ENCODE measurements at places on chromosomes 2 and 18. TPM values are rescaled to one million over a fixed set of nuclear protein-coding genes. Genes with fewer than 3 reads are reported as not detected.
A peak's percentile ranks its signal among the peaks of the same experiment; 100 is the strongest.

The IL1RL2 gene
- 0.44 TPM for total RNA-seq

- no peak overlapping the region for H3K4me3 ChIP-seq
- no peak for DNase-seq
- H3K4me1 ChIP-seq: no peaks in the 10 kb centered on the region
- H3K27me3 ChIP-seq: no peaks in the 10 kb centered on the region
- no peak overlapping the region for H3K27ac ChIP-seq
Observed at GRCh38 chr18:79624356-79625170, 55.0 kb upstream of the CTDP1 start.

DNA sequence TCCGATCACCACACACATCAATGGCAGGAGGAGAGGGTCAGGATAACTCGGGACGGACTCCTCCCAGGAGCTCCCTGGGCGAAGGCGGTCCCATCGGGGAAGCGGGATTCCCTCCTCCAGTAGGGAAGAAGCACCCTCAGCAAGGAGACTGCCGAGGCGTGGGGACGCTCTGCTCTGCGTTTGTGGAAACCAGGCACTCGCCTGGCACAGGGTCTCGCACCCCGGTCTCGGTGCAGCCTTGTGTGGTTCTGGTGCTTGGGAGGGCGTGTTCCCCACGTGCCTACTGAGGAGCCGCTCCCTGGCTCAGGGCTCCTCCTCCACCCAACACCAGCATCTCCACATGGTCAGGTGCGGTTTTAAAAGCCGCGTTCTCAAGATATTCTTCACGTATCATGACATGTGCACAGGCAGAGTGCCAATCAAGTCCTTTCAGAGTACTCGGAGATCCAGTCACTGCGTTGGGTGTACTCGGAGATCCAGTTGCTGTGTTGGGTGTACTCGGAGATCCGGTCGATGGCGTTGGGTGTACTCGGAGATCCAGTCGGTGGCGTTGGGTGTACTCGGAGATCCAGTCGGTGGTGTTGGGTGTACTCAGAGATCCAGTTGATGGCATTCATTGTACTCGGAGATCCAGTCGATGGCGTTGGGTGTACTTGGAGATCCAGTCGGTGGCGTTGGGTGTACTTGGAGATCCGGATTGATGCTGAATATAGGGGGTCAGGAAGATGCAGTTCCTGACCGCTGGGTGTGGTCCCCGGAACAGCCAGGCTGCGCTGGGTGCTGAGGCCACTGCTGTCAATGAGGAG is 117.5 kb downstream of the RTP5 start:
- H3K27ac ChIP-seq: no peak overlapping the region
- DNase-seq: peak; percentile 48
- H3K4me1 ChIP-seq: no peaks in the 10 kb centered on the region
- H3K36me3 ChIP-seq: no peaks in the 10 kb centered on the region
- no peak overlapping the region for H3K4me3 ChIP-seq

DNA sequence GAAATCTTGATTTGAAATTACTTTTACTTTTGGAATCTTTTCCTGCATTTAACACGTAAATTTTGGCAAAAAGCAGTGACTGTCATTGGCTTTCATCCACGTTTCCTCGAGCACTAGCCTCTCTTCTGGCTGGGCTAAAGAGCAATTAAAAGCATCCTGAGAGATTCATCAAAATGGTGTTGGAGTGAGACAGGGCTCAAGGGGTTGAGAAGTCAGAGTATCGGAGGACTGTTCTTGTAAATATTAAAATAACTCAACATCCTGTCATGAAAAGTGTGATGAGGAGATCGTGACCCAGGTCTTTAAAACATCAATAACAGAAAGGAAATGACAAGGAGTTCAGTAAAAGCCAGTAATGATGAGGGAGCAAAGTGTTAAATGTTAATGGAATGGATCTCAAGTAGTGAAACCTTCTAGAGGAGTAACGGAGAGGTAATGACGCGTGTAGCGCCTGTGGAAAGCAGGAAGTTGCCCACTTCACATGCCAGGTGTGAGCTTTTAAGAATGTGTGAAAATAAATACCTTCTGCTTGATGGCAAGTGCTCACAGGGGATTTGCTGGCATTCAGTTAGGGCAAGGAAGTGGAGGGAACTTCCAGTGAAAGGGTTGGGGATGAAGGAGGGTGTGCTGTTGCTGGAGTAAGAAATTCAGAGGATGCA is 754.4 kb downstream of the ADCYAP1 start:
- H3K27me3 ChIP-seq: no peaks in the 10 kb centered on the region
- no peaks in the 10 kb centered on the region for H3K36me3 ChIP-seq
- no peak overlapping the region for H3K4me3 ChIP-seq
- H3K27ac ChIP-seq: no peak overlapping the region
- DNase-seq: peak; percentile 43

DNA sequence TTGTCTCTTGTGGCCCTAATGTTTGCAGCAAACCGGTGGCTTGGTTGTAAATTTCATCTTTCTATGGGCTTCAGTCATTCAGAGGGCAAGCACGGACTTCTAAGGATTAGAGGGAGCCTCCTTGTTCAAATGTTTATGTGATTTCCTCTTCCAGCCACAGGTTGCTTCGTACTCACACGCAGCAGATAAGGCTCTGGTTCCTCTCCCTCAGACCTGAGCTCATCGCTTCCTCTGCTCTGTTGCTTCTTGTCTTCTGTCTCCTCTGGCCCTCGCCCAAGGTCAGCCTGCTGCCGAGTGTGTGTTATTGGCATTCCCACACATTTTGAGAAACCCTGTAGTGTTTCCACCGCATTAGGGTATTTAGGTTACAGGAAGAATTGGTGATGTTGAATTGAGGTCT is 44.0 kb downstream of the MYL12B start:
- H3K4me3 ChIP-seq: no peak overlapping the region
- no peak for DNase-seq
- H3K27ac ChIP-seq: no peak overlapping the region
- no peaks in the 10 kb centered on the region for H3K4me1 ChIP-seq

DNA sequence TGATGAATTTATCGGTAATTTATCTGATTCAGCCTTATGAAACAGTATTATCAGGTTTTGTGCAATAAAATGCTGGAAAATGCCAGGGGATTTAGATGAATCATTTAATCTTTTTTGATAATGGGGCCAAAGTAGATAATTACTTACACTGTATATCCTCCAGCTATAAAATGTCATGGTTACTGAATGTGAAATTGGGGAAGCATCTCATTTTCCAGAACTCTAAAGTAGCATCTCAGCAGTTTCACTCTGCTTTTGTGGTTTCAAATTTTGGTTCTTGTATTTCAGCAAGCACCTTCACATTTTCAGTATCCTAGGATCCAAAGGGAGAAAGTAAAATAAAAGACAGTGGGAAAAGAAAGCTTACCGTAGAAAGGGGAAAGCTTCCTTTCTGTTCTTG is 12.8 kb downstream of the ANKRD62 start:
- no peaks in the 10 kb centered on the region for H3K4me1 ChIP-seq
- H3K27me3 ChIP-seq: peaks cover 28% of the 10 kb centered on the region
- no peaks in the 10 kb centered on the region for H3K36me3 ChIP-seq
- H3K4me3 ChIP-seq: no peak overlapping the region
- no peak for DNase-seq

The PSMA8 gene
- total RNA-seq: not detected

DNA sequence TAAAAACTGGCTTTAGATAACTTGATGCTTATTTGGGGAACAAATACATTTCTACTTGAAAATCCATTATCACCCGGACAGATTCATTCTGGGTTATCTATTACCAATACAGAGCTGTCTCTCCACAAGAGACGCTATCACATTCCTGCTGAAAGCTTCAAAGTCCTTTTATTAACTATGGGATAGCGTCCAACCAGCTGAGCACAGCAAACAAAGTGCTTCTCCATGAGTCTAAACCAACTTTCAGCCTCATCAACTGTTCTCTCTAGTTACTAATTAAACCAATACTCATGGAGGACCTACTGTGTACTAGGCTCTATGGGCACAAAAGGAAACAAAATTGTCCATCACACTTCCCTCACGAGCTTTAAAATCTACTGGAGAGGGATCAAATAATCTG is 132.8 kb downstream of the L3MBTL4 start:
- no peak overlapping the region for H3K4me3 ChIP-seq
- peaks cover 7% of the 10 kb centered on the region for H3K4me1 ChIP-seq
- no peak overlapping the region for H3K27ac ChIP-seq
- no peaks in the 10 kb centered on the region for H3K36me3 ChIP-seq

The TUBA3E gene
- not detected for total RNA-seq

The MARCO gene
- total RNA-seq: not detected

The UPP2 gene
- not detected for total RNA-seq

The G6PC2 gene
- not detected for total RNA-seq

GRCh38 chr2:126885751-126886210 is 12.9 kb upstream of the TEX51 start:
- peaks cover 3% of the 10 kb centered on the region for H3K4me1 ChIP-seq
- H3K27ac ChIP-seq: no peak overlapping the region
- DNase-seq: peak; percentile 66
- H3K27me3 ChIP-seq: no peaks in the 10 kb centered on the region

DNA sequence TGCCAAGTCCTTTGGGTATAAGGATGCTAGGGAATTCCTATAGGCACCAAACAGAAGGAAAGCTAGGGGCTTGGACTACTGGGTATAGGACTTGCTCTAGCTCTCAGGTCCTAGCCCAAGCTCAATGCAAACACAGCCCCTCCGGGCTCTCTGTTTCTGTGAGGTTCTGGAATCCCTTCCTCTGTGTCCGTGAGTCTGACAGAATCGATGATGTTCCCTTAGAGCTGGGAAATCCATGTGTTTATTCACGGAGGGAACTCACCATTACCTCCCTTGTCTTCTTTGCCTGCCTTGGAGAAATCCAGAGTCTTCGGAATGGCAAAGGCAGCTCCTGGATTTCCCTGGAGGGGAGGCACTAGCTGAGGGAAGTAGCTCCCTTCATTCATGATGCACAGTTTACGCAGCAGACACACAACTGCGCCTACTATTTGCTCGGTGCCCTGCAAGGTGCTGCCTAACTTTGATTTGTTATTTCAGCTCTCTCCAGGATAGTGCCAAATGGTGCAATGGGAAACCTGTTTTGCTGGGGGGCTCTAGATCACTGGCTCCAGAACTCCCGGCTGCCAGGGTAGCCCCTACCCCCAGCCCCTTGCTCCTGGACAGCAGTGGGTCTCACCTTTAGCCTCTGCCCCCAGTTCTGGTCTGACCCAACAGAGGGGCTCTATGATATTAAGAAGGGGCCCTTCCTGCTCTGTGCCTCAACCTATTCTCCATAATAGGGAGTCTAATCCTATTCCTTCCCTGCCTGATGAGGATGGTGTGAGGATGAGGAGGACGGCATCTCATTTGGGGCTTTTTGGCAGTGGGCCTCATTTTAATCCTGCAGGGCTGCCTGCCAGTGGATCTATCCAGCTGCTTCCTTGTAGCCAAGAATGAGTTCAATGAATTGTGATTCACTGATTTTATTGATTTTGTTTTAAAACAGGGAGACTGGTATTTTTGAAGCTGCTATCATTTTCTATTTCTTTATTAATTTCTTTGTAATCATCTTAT is 8.4 kb upstream of the PSMD1 start:
- H3K36me3 ChIP-seq: no peaks in the 10 kb centered on the region
- no peak overlapping the region for H3K27ac ChIP-seq
- DNase-seq: no peak
- H3K4me1 ChIP-seq: peaks cover 13% of the 10 kb centered on the region

- no peaks in the 10 kb centered on the region for H3K27me3 ChIP-seq
- H3K4me3 ChIP-seq: no peak overlapping the region
- no peaks in the 10 kb centered on the region for H3K36me3 ChIP-seq
Observed at GRCh38 chr2:220736778-220737177, 835.3 kb downstream of the EPHA4 start.

DNA sequence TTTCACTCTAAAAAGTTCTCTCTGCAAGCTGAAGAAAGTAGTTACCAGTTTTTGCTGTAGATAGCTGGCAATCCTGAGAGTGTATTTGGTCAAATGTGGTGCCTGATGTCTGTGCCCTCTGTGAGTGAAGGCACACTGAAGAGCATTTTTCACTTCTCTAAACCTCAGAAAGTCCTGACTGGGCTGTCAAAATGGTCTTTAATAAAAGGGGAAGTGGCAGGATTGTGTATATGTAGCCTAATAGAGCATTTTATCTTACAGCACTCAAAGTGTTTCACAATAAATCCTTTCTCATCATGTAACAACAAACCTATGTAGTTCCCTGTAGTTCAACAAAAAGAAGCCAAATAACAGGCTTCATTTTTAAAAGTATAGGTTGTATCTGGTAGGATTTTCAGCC is 1552.3 kb upstream of the SLC39A10 start:
- H3K4me1 ChIP-seq: no peaks in the 10 kb centered on the region
- no peak overlapping the region for H3K4me3 ChIP-seq
- no peaks in the 10 kb centered on the region for H3K36me3 ChIP-seq
- no peak for DNase-seq

- H3K4me1 ChIP-seq: no peaks in the 10 kb centered on the region
- H3K36me3 ChIP-seq: no peaks in the 10 kb centered on the region
- H3K27ac ChIP-seq: no peak overlapping the region
- no peak overlapping the region for H3K4me3 ChIP-seq
- H3K27me3 ChIP-seq: no peaks in the 10 kb centered on the region
Observed at GRCh38 chr2:58891828-58892377, 650.8 kb upstream of the FANCL start.

DNA sequence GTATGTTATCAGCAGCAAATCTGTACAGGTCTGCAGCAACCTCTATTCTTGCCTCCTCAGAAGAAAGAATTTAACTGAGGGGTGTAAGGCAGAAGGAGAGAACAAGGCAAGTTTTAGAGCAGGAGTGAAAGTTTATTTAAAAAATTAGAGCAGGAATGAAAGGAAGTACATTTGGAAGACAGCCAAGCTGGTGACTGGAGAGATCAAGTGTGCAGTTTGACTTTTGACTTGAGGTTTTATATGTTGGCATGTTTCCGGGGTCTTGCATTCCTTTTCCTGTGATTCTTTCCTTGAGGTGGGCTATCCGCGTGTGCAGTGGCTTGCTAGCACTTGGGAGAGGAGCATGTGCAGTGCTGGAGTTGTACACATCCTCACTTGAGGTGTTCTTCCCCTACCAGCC is 16.5 kb upstream of the CERS6 start:
- no peaks in the 10 kb centered on the region for H3K36me3 ChIP-seq
- DNase-seq: no peak
- H3K4me1 ChIP-seq: no peaks in the 10 kb centered on the region
- H3K27ac ChIP-seq: no peak overlapping the region

GRCh38 chr2:121707344-121707919 is 29.2 kb downstream of the NIFK start:
- H3K4me3 ChIP-seq: no peak overlapping the region
- no peaks in the 10 kb centered on the region for H3K4me1 ChIP-seq
- H3K36me3 ChIP-seq: no peaks in the 10 kb centered on the region
- no peak for DNase-seq
- H3K27ac ChIP-seq: no peak overlapping the region
- H3K27me3 ChIP-seq: no peaks in the 10 kb centered on the region

- no peak for DNase-seq
- no peaks in the 10 kb centered on the region for H3K4me1 ChIP-seq
- no peak overlapping the region for H3K4me3 ChIP-seq
- H3K36me3 ChIP-seq: peaks cover 3% of the 10 kb centered on the region
- H3K27me3 ChIP-seq: no peaks in the 10 kb centered on the region
Observed at GRCh38 chr18:10476338-10476791, 21.9 kb downstream of the APCDD1 start.

The IL36A gene
- not detected for total RNA-seq
